ENCODE measurements at places on chromosomes 1 and 21. TPM values are rescaled to one million over a fixed set of nuclear protein-coding genes. Genes with fewer than 3 reads are reported as not detected.

MTARC1 gene
- total RNA-seq: 3.5 TPM

HRNR gene
- not detected for total RNA-seq

TMCC2 gene
- total RNA-seq: 1.3 TPM

FCGR1A gene
- total RNA-seq: 1.1 TPM

GPR25 gene
- not detected for total RNA-seq

TP73 gene
- total RNA-seq: 0.05 TPM

FCMR gene
- 6.2 TPM for total RNA-seq

CRP gene
- not detected for total RNA-seq

CNN3 gene
- 51.8 TPM for total RNA-seq

DCDC2B gene
- not detected for total RNA-seq

RAB25 gene
- not detected for total RNA-seq

CYP4A11 gene
- total RNA-seq: not detected

Measured in left ventricle myocardium superior (tissue), 1 donor.